ENCODE measurements at places on chromosomes 5 and 9.

DNA sequence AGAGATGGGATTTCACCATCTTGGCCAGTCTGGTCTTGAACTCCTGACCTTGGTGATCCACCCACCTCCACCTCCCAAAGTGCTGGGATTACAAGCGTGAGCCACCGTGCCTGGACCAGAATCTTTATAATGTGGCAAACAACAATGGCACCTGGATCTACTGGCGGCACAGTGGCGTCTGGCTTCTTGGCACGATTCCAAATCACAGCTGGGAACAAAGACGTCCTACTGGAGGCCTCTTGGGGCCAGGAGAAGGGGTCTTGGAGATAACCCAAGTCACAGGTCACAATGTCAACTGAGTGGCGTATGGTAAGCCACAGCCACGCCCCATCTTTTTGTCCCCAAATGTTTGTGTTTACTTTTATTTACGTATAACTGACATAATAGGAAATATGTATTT, 77.8 kb upstream of the RAPGEF1 start:
- DNase-seq = no peak

GRCh38 chr9:35858458-35858857, 11.7 kb downstream of the OR13J1 start:
- DNase-seq = no peak

GRCh38 chr9:86573886-86574285, 219.7 kb upstream of the TUT7 start:
- DNase-seq = no peak

DNA sequence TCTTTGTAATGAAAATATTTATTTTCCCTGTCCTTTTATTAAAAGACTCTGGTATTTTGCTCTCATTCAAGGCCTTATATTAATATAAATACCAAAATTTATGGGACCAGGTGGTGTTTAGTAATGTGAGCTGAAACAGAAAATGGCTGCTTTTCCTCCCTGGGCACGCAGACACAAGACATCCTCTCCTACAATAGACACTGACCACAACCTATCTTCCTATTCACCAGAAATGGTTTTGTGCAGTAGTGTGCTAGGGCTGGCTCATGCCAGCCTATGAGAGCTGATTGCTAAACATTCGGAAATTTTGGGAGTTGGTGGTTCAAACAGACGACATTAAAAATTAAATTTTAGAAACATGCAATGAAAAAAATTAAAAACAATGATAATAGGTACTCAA, 338.2 kb downstream of the BNC2 start:
- DNase-seq = no peak

DNA sequence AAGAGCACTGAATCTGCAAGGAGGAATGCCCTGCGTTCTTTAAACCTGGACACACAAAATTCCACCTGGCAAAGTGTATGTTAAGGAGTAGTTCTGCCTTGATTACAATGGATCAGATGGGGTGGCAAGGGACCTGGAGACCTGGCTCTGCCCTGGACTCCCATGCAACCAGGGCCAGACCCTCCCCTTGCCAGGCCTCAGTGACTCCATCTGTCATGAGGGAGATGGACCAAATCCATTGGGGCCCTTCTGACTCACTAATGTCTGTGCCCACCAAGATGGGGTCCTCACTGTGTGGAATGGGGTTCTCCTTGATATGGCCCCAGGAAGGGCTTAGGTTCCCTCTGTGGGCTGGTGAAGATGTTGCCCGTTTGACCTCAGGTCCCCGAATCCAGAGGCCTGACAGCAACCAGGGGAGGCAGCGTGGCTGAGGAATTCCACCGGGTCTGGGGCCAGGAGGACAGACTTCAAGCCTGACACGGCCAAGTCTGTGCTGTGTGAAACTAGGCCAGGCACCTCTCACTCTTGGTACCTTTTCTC, 100.3 kb downstream of the PAX5 start:
- DNase-seq = no peak

DNA sequence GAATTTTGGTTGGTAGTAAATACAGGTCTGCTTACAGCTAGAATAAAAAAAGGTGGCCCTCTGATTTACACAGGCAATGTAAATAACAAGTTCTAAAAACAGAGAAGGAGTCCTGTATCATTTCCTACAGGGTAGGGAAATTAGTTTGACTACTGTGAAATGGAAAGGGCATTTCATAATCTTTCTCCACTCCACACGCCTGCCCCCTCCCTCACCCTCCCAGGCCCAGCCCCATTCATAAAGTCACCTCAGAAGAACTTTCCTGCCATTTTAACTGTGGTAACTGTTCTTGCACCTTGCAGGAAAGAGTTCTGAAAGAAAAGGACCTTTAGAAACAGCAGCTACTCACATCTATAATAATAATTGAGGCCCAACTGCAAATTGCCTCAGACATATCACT, 69.7 kb downstream of the MEF2C start:
- no peak for DNase-seq

- DNase-seq = no peak
Observed at GRCh38 chr9:95075700-95076099, 241.8 kb downstream of the FANCC start.

DNA sequence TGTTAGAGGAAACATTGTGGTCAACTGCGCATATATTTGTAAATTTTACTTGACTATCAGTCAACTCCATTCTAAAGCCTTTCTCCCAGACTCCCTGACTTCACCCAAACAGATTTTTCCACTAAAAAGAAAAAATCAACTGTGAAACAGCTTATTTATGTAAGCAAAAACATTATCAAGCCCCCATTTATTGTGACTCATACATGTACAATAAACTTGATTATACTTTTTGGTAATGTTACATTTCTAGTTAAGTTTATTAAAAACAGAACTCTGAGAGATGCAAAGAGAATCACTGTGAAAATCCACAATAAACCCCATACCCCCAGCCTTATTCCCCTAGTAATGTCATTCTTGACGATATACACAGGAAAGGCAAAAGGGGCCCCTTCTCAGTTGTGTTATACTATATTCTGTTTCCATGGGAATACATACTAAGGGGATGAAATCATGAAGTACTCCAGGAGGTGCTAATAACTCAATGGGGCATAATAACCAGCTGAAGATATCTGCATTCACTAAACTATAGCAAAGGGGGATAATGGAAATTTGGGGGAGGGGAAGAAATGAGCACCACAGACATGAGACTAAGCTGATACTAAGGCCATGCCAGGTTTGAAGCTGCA, 616.0 kb downstream of the ACTL7B start:
- no peak for DNase-seq

- DNase-seq = no peak
Observed at GRCh38 chr5:158770506-158770905, 329.2 kb downstream of the EBF1 start.

DNA sequence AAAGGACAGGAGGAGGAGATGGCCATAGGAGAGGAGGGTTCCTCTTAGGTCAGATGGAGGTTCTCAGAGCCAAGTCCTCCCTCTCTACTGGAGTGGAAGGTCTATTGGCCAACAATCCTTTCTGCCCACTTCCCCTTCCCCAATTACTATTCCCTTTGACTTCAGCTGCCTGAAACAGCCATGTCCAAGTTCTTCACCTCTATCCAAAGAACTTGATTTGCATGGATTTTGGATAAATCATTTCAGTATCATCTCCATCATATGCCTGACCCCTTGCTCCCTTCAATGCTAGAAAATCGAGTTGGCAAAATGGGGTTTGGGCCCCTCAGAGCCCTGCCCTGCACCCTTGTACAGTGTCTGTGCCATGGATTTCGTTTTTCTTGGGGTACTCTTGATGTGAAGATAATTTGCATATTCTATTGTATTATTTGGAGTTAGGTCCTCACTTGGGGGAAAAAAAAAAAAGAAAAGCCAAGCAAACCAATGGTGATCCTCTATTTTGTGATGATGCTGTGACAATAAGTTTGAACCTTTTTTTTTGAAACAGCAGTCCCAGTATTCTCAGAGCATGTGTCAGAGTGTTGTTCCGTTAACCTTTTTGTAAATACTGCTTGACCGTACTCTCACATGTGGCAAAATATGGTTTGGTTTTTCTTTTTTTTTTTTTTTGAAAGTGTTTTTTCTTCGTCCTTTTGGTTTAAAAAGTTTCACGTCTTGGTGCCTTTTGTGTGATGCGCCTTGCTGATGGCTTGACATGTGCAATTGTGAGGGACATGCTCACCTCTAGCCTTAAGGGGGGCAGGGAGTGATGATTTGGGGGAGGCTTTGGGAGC, 3.1 kb downstream of the EGR1 start:
- no peak for DNase-seq

DNA sequence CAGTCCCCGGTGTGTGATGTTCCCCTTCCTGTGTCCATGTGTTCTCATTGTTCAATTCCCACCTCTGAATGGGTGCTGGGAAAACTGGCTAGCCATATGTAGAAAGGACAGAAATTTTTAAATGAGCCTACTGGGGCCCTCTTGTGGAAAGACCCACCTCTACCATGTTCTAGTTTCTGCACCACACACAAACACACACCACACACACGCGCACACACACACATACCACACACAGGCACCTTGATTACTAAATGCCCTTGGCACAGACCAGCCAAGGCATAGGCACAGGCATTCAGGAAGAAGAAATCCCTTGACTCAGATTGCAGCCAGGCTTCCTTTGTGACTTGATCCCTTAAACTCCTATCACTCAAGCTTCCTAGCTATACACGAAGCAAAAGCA, 60.5 kb downstream of the SIL1 start:
- no peak for DNase-seq

GRCh38 chr9:32991897-32992594, 9.4 kb downstream of the APTX start:
- DNase-seq = no peak

DNA sequence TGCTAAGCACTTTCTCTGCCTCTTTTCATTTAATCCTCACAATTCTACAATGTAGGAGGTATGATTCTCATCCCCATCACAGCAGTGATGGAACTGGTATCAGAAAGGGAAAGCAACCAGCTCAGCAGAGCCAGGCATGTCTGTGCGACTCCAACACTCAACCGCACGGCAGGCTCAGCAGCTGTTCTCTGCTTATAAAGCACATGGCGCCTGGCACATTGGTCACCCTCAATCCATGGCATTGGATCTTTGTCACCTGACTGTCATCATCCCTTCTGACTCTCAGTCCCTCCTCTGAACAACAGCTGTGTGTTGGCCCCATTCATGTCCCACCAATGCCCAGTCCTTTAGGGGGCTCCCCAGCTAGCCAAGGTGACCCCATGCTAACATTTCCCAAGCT, 45.1 kb upstream of the HAND1 start:
- no peak for DNase-seq

DNA sequence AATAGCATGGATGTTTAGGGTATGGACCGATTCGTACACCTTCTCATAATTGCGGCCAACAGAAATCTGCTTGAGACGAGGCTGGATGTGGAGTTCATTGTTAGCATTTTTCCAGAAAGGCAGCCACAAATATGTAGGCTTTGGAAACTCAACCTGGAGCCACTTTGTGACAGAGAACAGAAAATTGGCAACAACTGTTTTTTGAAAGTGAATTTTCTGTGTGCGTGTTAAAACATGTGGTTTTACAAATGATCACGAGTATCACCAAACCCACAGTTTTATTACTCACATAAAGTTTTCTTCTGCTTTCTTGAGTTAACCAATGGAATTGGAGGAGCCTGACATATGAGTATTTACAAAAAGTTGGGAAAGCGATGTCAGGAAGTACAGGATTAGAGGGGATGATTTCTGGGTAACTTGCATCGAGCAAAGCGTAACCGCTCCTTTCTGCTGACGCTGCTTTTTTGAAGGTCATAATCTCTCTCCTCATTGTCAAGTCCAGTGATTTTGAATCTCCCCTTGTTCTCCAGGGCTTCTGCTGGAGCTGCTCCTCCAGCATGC, 138.5 kb upstream of the TAF11L2 start:
- DNase-seq = no peak

- DNase-seq = no peak
Observed at GRCh38 chr9:114276908-114277821, 45.7 kb upstream of the ORM1 start.

- DNase-seq = no peak
Observed at GRCh38 chr5:149895416-149896345, 48.9 kb downstream of the PDE6A start.

- no peak for DNase-seq
Observed at GRCh38 chr9:79403495-79403894, 168.3 kb upstream of the TLE4 start.

- no peak for DNase-seq
Observed at GRCh38 chr5:65916636-65917035, 9.7 kb upstream of the ERBIN start.

DNA sequence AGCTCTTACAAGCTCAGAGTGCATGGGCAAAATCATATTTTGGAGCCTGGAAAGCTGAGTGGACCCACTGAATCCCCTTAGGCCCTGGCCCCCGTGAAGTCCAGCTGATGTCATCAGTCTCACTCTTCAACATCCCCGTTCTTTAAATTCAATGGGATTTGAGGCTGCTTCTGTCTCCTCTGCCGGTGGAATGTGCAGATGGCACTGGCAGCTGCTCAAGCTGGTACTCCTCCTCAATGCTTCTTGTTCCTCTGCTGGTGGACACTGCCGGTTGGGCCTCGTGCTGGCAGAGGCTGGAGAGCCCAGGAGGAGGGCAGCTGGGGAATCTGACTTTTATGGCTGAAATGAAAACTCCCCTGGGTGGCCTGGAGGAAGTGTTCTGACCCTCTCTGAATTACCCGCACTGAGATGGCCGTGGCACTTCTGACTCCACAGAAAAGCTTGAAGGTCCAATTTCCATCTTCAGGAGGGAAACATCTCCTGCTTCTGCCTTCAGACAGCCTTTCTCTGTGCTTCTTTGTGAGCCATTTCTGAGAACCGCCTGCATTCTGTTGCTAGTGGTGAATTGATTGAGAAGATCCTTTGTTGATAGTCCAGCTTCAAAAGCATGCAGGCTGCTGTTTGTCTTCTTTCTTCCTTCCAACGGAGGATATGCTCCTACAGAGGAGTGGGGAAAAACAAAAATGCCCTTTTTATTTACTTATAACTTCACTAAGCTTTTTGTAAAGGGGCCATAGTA, 298.9 kb downstream of the TMEM38B start:
- DNase-seq = no peak

DNA sequence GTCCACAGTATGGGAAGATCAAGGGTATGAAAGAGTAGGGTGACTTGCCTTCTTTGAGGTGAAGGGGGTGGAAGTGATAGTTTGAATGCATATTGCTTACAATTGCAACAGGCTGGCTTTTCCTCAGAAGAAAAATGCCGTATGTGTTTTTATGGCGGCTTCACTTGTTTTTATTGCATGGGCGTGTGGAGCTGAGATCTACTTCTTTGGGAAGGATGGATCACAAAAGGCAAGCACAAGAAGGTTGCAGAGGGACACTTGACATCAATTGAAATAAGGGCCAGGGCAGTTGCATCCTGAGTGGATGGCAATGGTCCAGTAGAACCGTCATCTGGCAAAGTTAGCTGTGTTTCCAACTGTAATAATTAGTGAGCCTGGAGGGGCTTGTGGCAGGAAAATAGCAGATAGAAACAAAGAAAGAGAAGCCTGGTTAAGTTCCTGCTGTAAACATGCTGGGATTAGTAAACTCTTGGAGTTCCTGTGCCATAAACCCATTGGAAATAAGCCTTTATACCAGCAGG, 138.4 kb downstream of the NTRK2 start:
- DNase-seq = no peak

DNA sequence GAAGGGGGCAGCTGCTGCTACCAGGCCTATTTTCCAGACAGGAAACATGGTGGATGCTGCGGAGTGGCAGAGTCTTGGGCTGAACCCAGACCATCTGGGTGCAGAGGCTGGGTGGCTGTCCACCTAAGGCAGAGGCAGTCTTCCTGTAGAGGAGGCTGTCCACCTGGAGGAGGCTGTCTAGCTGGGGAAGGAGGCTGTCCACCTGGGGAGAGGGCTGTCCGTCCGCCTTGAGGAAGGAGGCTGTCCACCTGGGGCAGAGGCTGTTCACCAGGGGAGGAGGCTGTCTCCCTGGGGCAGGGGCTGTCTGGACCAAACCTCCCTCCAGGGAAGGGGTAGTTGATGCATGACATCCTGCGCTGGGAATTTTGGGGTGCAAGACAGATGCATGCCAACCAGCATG, 39.2 kb upstream of the BARHL1 start:
- DNase-seq = no peak

Measured in effector memory CD8-positive, alpha-beta T cell (primary cell).